ENCODE measurements at places on chromosomes 11 and 22.
A peak's percentile ranks its signal among the peaks of the same experiment; 100 is the strongest.

DNA sequence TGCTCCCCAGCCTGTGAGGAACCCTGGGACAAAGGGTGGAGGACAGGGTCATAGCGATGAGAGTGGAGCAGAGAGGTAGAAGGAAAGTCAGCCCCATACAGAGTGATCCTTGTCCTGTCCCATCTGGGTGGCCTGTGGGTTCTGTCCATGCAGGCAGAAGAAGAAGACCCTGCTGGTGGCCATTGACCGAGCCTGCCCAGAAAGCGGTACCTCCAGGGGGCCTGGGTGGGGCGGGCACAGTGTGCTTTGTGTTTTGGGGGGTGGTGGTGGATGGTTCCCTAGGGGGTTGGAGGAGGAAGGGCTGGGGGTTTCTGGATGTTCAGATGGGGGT lies 7.9 kb downstream of the SIDT2 start:
- no peak for DNase-seq

GRCh38 chr22:48953103-48953720 lies 874.5 kb downstream of the BRD1 start:
- DNase-seq = no peak

DNA sequence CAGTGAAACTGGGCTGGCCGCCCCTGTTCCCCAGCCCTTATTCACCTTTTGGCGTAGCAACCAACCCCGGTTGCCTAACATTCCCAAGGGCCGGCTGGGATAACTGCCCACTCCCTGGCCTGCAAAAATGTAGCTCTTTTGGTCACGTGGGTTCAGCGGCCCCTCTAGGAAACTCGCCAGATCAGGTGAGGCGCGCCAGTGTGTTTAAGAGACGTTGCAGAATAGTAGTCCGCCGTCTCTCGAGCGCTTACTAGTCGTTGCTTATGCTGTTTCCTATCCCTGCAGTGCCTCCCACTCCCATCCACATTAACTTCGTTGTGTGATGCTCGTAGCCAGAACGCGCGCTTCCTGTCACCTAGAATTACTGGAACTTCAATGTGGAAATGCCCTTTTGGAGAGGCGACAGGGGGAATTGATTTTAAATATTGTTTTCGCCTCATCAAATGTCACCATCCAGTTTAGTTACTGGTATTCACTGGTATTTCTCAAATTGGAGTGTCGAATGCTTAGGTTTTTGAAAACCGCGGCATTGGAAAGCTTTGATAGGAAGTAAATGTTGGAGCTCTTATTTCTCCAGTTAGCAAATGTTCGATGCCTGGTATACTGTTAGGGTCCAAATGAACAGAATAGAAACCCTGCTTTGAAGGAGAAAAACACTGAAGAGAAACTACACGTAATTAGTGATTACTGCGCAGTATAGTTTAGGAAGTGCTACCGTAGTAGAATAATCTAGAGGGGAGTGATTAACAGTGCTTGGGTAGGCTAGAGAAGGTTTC lies 823 bp downstream of the CEP57 start:
- peak; percentile 88 for DNase-seq

GRCh38 chr22:50445071-50445879 lies 29.6 kb downstream of the SBF1 start:
- DNase-seq = no peak

DNA sequence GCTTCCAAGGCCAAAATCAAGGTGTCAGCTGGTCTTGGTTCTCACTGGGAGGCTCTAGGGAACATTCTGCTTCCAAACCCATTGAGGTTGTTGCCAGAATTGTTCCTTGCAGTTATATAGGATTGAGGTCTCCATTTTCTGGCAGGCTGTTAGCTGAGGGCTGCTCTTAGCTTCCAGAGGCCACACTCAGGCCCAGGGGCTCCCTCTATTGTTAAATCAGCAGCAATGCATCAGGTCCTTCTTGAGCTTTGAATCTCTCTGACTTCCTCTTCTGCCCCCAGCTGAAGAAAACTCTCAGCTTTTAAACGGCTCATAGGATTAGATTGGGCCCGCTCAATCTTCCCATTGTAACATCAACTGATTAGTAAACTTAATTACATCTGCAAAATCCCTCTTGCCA lies 39.3 kb upstream of the BSX start:
- peak; percentile 78 for DNase-seq

GRCh38 chr11:49424136-49424535 lies 215.7 kb upstream of the FOLH1 start:
- DNase-seq = no peak

- DNase-seq = peak; percentile 90
Observed at GRCh38 chr11:127454856-127455255, 454.3 kb upstream of the KIRREL3 start.

- DNase-seq = no peak
Observed at GRCh38 chr11:128896356-128896755, 5.2 kb downstream of the KCNJ5 start.

- DNase-seq = no peak
Observed at GRCh38 chr11:74784234-74784633, 35.6 kb downstream of the RNF169 start.

- peak; percentile 84 for DNase-seq
Observed at GRCh38 chr11:119338318-119338890, 2.3 kb downstream of the C1QTNF5 start.

DNA sequence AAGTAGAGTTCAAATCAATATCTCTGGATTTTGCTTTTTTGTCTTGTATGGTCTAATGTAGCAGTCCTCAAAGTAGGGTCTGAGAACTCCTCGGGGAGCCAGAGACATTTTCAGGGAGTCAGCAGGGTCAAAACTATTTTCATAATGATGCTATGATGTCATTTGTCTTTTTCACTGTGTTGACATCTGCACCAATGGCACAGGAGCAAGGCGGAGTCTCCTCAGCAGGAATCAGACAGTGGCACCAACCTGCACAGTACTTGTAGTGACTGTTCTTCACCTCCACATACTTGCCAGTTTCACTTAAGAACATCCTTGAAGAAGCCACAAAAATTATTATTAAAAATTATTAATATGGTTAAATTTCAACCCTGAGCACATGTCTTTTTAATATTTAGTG lies 14.9 kb upstream of the FXYD6 start:
- no peak for DNase-seq

Data from DMS53 (cell line).